Activated T-cell treated with anti-CD3 and anti-CD28 coated beads, Interleukin-2, amount 50 U/mL, for 72 hours (primary cell): ENCODE measurements at places on chromosomes 6 and 20.

DNA sequence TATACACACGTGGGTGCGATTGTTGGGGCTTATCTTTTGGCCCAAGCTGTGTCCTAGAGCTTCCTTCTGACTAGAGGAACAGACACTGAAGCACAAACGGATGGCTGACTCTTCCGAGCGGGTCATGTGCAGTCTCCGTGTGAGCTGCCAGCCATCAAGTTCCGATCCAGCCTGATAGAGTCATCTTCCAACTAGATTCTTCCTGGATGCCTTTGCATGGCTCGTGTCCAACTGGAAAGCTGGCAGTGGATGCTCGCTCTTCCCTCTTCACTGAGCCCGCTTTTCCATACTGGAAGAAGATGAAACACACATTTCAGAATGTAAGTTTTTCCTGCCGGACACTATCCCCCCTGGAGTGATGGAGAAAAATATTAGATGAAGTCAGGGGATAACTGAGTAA, 148.1 kb downstream of the SCML4 start:
- DNase-seq = no peak

DNA sequence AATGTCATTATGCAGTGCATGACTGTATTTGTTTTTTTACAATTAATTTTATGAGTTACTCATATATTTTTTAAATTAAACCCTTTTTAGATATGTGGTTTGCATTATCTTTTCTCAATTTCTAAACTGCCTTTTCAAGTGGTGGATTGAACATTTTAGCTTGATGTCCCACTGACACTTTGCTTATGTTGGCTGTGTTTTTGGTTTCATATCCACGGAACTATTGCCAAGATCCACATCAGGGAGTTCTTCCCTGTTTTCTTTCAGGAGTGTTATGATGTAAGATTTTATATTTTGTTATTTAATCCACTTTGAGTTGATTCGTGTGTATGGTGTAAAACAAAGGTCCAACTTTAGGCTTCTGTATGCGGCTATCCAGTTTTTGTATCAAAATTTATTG, 1144.9 kb upstream of the EYS start:
- DNase-seq = no peak

DNA sequence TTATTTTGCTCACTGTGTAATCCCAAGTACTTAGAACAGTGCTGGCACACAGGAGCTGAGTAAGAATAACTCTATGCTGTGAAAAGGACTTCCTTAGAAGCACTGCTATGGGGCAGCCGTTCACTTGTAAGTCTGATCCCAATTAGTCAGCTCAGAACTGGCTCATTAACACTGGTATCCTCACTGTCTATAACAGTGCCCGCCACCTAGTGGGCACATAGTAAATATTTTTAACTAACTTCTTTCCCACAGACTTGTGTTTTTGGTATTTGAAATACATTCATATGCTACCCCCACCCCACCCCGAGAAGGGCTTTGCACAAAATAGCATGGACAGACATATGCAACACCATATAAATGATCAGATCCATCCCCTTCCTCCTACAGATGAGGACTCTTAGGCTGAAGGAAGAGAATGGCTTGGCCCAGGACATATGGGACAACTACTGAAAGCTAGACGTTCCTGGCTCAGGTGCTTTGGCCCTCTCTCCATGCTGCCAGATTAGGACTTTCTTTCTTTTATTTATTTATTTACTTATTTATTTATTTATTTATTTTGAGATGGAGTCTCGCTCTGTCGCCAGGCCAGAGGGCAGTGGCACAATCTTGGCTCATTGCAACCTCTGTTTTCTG, 47.1 kb downstream of the DST start:
- peak; percentile 51 for DNase-seq

GRCh38 chr6:169923468-169924464, 172.3 kb downstream of the ERMARD start:
- DNase-seq = no peak

- DNase-seq = no peak
Observed at GRCh38 chr6:158894193-158894592, 75.0 kb upstream of the EZR start.

DNA sequence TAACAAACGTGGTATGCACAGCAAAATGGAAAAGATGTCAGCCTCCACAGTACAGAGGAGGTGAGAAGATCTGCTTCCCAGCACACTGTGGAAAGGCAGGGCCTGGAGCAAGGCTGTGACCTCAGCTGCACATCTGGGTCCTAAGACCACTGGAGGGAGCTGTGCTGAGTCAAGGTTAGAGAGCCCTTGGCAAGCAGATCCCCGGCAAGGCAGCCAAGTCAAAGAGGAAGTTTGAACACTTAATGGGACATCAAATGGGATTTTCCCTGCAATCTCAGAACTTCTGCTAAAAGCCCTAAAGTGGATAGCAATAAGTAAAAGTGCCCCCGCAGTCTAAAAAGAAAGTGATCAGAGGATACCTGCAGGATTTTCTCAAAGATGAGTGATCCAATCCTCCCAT, 39.5 kb downstream of the UNC5CL start:
- DNase-seq = peak; percentile 3

DNA sequence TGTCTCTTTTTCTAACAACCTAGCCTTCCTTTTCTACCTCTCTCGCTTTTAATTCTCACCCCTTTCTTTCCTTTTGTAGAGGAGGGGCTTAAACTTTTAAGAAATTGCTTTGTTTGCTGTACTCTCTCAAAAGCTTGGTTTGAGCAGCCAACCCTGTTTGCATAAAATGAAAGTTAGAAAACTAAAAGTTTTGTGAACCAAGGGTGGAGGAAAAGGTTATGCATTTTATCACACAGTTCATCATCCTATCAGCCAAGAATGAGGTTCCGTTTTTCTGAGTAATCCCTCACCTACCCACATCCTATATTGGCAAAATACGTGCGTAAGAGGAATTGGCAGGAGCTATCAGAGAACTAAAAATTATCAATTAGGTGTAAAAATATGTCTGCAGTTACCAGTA, 42.8 kb upstream of the LOC128125822 start:
- DNase-seq = no peak

DNA sequence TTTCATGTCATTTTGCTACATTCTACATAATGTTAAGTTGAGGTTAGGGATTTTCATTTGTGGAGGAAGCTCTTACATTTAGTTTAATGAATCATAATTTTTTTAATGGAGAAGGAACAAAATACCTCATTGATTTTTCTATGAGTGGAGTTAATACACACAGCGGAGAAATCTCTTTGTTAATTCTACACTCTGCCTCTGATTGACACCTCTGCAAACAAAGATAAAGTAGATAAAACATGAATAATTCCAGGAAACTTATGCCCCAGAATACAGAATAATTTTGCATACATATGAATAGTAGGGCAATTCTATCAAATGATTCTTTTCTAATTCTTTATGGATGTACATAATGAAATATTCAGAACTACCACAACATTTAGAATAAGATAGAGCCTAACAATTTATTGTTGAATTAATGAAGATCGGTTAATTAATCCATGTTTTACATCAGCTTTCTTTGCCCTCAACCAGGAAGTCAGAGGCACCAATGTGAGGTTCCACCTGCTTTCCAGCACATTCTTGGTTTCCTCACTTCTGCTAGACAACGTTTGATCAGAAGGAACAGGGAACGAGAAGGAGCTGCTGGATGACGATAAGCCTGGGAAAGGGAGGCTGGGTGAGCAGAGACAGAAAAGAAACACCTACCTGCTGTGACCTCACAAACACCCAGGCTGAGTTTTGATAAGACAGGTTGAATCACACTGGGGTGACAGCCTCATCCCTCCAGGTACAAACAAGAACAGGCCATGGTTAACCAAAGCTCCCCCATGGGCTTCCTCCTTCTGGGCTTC, 4.3 kb downstream of the OR2H1 start:
- DNase-seq = no peak

GRCh38 chr6:166715065-166715464, 88.0 kb upstream of the RPS6KA2 start:
- DNase-seq = no peak

DNA sequence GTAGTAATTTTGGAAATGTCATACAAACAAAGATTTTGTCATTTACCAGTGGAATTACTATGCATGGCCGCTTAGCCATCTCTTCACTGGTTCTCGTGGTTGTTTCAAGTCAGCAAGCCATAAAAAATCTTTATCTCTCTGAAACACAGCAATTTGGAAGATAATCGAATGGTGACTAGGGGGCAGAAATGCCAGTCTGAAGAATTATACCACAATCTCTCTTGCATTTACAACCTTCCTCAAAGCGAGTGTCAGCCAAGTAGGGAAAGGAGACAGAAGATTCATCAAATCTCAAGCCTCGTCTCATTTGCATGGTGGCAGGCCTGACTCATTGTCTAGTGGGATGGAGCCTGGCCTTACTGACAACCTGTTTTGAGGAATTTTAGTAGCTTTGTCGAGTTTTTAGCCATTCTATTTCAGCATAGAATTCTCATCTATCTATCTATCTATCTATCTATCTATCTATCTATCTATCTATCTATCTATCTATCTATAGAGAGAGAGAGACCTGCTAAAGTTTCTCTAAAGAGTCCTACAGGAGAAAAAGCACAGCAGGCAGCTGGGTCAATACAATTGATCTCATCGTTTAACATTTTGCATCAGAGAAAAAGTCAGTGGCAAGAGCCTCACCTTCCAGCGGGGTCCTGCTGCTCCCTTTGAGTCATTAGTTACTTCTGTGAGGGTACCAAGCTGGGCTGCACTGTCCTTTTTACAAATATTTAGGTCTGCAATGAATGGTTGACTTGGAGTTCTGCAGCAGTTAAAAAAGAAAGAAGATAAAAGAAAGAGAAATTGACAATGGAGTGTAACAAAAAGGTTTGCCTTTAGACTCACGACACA, 572.8 kb downstream of the TFAP2A start:
- no peak for DNase-seq

GRCh38 chr6:89689732-89690131, 51.2 kb upstream of the LYRM2 start:
- DNase-seq = no peak

DNA sequence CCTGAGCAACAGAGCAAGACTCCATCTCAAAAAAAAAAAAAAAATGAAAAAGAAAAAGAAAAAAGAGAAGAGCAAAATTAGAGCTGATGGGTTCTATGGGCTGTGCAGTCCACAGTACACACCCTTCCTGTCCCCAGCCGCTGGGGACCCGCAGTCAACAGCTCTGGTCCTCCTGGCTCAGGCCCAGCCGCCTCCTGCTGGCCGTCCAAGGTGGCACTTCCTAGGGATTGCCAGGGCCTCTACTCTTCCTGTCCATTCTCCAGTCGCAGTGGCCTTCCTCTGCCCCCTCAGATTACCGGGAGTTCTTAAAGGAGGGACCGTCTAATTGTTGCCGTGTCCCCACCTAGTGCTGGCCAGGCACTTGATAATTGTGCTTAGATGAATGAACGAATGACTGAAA, 41.7 kb downstream of the TMEM242 start:
- DNase-seq = no peak

DNA sequence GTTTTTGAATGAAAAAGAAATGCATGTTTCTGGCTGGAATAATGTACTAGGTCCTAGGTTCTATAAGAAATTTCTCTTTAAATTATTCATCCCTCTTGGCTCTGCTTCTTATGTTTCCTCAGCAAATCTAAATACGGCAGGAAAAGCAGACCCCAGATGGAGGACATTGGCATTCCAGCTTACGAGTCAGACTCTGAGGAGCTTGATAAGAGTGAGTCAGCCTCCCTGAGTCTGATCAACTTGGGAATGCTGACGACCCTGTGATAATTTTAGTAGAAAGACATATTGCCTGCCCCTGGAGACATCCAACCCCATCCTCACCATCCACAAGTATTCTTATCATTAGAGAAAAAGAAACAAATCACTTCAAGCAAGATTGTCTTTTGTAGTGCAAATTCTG, 509.7 kb upstream of the MARCKS start:
- DNase-seq = no peak

GRCh38 chr20:41232973-41233926, 84.3 kb downstream of the ZHX3 start:
- no peak for DNase-seq

DNA sequence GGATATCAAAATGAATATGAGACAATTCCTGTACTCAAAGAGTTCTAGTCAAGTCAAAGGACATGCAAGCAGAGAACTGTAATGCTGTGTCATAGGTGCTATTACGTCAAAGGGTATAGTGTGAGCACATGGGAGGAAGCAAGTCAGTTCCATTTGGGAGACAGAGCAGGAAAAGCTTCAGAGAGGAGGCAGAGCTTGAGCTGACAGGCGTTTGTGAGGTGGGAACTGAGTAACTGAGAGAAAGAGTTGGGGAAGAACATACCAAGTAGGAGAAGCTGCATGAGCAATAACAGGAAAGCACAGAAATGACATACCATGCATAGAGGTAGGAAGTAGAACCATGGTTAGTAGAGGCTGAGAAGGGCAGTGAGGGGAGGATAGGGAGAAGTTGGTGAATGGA, 15.2 kb upstream of the SSR1 start:
- no peak for DNase-seq

DNA sequence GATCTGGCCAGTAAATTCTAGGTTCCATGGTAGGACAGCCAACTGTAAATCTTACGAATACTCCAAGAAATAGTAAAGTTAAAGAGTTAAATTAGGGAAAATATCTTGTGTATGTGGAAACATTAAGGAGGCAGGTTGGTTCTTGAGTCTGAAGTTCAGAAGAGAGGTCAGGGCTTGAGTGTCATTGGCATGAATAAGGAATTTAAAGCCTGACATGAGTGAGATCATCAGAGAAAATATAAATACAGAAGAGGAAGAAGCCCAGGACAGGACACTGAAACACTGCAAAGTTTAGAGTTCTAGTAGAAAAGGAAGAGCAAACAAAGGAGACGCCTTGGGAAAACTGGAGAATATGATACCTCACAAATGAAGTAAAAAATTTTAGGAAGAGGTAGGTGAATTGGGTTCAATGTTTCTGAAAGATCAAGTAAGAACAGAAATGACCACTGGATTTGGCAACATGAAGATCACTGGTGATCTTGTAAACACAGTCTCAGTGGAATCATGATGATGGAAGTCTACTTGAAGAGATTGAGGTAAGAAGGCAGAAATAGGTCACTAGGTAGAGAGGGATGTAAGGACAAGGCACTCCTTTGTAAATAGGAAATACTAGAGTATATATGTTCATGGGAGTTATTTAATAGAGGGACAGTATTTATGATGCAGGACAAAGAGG, 41.6 kb upstream of the SYNCRIP start:
- no peak for DNase-seq

GRCh38 chr6:42402184-42402583, 49.5 kb downstream of the TRERF1 start:
- peak; percentile 82 for DNase-seq

DNA sequence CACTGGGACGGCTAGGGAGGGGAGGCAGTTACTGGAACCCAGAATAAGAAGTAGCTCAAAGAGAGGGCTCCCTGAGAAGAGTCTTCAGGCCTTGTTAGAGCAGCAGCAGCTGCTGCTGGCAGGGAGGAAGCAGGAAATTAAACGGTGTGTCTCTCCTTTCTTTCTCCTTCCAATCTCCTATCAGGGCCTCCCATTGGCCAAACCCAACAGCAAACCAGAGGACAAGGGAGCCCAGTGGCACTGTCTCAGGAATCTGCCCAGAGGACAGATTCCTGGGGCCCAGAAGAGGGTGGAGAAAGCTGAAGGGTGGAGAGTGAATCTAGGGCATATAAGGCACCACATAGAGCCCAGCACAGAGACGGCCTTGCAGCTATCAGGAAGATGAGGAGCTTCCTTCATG, 10.2 kb downstream of the BTN3A1 start:
- DNase-seq = no peak
